Thymus (tissue), 14 donors: ENCODE measurements at places on chromosomes 5 and 9.

DNA sequence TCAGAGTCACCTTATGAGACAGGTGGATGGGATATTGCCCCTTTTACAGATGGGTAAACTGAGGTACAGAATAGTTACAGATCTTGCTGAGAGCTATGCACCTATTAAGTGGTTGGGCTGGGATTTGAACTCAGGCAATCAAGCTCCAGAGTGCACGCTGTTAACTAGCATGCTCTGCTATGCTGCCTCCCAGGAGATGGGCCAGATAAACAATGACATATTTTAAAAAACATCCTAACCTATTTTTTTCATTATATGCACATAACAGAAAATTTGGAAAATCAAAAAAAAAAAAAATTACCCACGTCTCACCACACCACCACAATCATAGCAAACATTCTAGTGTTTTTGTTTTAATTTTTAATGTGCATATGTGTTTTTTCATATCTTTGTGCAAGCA, 123.4 kb upstream of the STC2 start:
- DNase-seq, result no peak

GRCh38 chr9:132185073-132186009, 23.5 kb downstream of the NTNG2 start:
- no peak for DNase-seq

DNA sequence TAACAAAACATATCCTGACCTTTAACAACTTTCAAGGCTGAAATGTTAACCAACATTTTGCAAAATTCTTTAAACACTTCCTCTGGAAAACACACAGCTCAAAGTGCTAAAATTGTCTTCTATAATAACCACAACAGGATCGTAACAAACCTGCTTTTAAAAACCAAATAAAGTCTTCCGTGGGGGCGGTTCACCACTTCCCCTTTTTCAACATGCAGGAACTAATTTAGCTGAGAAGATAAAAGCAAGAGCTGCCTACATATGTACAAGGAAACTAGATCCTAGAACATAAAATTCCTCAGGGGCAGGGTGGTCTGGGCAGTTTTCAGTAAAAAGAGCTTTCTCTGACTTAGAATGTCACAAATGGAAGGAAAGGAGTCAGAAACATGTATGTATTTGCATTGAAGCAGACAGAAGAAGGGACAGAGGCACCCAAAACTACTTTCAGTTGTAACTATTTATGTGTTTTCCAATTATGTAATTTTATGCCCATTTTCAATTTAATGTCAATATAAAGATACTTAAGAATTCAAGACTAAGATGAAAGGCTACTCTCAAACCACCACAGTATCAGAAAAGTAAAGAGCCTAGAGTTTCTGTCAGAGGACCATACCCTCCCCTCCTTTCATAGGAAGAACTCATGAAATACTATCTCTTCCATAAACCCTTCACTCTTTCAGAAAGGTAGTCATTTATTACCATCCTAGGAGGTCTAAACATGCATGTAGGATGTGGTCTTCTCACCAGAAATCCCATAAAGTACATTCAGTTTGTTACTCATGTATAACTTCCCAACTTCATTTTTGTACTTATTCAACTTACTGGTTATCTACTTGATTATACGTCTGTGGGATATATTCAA, 185.9 kb upstream of the RASA1 start:
- peak; percentile 32 for DNase-seq

GRCh38 chr5:139414581-139415130, 10.8 kb upstream of the SPATA24 start:
- no peak for DNase-seq

- no peak for DNase-seq
Observed at GRCh38 chr9:108963459-108964143, 29.4 kb downstream of the ABITRAM start.

DNA sequence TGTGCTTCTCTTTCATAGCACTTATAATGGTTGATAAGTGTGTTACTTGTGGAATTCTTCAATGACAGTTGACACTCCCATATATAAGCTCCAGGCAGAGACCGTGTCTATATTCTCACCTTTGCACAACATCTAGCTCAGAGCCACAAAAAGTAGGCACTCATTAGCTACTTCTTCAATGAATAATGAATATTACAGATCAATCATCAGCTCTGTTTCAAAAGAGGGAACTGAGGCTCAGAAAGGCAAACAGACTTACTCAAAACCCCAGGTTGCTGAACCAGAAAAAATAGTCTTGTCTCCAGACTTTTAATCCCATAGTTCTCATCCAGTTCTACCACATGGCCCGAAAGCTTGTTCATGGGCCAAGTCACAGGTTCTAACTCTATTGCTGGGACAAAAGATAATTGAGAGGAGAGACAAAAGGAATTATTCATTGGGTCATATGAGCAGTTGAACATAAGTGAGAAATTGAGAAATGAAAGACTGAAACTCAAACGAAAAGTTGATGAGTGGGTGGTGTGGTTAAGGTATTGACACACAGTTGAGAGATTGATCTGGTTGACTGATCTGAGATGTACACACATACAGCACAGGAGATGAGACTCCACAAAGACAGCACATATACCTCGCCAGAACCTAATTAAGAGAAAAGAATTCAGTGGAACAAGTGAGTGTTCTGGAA, 381.6 kb downstream of the EFNA5 start:
- DNase-seq, result no peak

- no peak for DNase-seq
Observed at GRCh38 chr9:97504381-97505216, 3.1 kb downstream of the TMOD1 start.

DNA sequence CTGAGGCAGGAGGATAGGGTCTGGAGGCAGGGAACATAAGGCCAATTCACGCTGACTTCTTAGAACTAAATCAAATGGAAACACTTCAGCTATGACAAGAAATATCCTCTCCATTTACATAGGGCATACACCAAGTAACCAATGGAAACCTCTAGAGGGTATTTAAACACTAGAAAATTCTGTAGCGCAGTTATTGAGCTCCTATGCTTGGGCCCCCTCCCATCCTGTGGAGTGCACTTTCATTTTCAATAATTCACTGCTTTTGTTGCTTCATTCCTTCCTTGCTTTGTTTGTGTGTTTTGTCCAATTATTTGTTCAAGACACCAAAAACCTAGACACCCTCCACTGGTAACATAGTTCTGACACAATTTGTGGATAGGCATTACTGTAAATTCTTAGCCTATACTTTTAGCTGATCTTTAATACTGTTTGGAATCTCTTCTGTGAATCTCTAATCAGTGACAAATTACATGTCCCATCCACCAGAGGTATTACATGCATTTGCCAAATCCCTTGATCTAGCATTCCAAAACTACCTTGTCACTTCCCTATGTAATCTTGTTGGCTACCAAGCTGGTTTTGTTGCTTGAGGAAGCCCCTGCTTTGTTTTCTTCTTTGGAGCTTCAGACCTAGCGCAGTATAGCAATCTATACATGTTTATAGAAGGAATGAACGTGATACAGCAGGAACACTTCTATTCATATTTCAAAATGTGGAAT, 61.6 kb downstream of the ST8SIA4 start:
- DNase-seq, result no peak

- no peak for DNase-seq
Observed at GRCh38 chr5:26034813-26035212, 1003.6 kb downstream of the CDH9 start.

GRCh38 chr5:137735555-137736284, at the start of gene KLHL3:
KLHL3 (minus strand) TSS chr5:137736089; CDS start chr5:137735646, 443 bp downstream.
- no peak for DNase-seq

DNA sequence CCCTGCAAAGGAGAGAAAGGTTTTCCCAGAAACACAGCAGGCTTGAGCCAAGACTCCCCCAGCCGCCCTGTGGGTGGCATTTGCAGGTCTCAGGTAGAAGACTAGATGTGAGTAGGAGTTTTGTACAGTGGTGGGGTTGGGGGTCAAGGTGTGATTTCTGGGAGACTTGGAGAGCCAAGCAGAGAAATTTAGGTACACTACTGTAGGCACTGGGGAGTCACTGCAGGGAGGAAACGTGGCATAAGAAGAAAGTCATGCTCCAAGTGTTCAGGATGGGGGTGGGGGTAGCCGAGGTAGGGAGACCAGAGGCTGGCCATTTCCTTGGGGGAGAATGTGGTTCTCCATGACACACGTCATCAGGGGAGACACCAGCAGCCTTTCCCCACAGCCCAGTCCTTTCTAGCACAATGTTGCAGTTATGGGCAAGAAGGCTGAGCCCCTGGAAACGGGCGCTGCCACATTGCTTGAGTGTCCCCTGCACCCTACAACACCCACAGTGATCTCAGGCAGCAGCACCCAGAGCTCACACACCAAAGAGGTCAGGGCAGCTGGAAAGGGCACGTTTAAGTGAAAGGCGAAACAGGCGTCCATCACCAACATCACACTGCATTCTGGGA, 210.5 kb downstream of the FSTL4 start:
- no peak for DNase-seq

- no peak for DNase-seq
Observed at GRCh38 chr9:38018241-38018957, 50.6 kb downstream of the SHB start.

DNA sequence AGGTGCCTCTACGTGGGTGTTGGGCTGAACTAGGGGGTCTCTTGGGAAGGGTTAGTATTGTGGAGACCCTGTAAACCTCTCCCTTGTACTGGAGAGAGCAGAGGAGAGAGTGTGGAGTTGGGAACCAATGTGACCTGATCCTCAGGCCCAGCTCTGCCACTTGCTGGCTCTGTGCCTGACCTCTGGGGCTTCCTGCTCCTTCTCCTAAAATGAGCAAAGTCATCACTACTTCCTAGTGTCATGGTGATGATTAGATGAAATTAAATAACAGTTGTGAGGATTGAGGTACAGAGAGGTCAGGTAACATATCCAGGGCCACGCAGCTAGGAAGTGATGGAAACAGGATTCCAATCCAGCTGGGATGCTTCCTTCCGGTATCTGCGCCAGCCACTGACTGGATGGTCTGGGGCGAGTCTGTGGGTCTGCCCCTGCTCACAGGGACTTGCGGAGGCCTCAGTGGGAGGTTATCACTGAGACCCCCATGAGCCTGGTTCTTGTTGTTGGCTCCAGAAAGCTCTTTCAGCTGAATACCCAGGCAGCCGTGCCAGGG, 9.2 kb downstream of the GALNT10 start:
- DNase-seq, result no peak

DNA sequence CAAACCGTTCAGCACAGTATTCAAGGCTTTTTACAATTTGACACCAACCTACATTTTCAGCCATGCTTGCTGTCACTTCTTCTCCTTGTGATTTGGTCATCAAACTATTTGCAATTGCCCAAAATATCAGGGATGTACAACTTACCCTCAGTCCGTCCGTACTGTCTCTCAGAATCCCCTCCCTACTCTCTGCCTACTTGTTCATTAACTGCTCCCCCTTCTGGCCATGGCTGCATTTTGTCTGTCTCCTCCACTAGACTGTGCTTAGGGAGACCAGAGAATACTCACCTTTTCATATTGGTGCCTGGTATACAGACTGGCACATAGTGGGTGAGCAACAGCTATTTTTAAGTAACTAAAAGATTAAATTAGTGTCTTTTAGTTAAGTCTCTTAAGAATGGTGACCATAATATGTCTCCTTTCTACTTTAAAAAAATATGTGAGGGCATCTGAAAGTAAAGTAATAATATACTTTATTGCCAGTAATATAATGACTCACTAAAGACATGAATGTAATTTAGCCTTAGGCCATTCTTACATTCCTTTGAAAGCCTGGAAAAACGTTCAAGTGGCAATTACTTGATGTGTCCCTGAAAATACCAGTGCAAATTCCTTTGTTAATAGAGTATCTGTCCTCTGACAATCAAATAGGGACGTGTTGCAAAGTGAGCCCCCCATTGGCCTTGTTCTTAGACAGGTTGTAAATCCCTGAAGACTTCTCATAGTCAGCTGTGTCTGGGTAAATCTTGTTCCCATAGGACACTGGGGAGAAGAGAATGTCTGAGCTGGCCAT, 27.8 kb downstream of the PRLR start:
- DNase-seq, result peak; percentile 57

- DNase-seq, result peak; percentile 5
Observed at GRCh38 chr5:180126716-180127681, 55.4 kb upstream of the RNF130 start.

DNA sequence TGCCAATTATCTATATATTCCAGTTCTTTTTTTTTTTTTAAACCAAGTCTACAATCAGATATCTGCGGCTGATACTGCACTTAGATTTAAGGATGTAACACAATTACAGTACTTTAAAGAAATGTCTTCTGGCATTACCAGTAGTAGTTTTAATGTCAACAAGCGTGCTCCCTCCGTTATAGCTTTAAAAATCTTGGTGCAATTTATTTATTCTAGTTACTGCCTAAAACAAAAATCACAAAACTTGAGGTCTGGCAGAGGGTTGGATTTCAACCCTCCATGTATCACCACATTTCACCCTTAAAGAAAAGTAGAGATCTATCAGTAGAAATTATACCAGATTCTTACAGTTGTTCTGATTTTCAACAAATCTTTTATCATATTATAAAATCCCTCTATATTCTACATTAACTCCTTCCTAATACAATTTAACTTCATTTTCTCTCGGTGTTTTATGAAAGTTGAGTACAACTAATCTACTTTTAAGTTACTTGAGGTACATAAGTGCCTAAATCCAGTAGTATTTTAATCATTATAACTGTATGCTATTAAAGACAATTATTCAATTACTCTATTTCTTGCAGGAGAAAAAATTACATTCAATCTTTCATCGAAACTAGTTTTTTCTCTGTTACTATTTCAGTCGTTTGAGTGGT, 2.0 kb upstream of the RICTOR start:
- DNase-seq, result no peak

GRCh38 chr5:91114658-91115057, 268.5 kb downstream of the ARRDC3 start:
- no peak for DNase-seq

GRCh38 chr9:98538203-98538602, 170.5 kb downstream of the GABBR2 start:
- DNase-seq, result no peak

GRCh38 chr5:135208903-135209721, 175.1 kb upstream of the PITX1 start:
- no peak for DNase-seq

GRCh38 chr5:53882676-53883031, 322.2 kb downstream of the NDUFS4 start:
- no peak for DNase-seq

DNA sequence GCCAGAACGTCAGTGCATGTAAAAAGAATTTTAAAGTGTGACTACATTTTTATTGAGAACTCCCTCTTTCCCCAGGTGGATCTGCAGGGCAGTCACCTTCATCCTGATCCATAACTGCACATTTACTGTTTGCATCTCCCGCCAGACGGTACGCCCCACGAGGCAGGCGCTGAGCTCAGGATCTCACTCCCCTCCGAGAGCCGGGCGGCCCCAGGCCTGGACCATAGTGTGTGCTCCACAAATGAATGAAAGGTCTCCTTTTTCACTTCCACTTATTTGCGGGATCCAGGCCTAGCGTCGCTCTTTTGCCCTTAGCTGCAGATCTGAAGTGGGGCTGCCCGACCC, 378 bp downstream of the DROSHA start:
- DNase-seq, result peak; percentile 18

DNA sequence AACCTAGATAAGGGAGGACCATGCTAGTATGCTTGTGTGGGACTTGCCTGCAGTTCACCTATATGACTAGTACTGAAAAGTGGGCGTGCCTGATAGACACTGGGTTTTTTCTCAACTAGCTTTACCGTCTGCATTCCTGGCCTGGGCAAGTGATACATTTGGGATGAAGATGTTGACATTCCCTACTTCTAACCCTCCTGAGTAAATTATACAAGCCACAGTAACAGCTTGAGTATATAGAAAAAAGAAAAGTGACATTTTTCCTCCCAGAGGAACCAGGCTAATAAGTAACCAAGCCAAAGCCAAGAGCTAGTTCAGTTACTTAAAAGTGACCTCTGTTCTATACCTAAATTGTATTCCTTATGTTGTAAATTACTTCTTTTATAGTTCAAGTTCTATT, 153.8 kb upstream of the CYLC2 start:
- no peak for DNase-seq
